ENCODE measurements at places on chromosomes 5 and 9. TPM values are rescaled to one million over a fixed set of nuclear protein-coding genes. Genes with fewer than 3 reads are reported as not detected.

The ZCCHC9 gene
- 44.6 TPM for polyA plus RNA-seq

GRCh38 chr5:14331386-14331781, 188.2 kb downstream of the TRIO start:
- DNase-seq = no peak

DNA sequence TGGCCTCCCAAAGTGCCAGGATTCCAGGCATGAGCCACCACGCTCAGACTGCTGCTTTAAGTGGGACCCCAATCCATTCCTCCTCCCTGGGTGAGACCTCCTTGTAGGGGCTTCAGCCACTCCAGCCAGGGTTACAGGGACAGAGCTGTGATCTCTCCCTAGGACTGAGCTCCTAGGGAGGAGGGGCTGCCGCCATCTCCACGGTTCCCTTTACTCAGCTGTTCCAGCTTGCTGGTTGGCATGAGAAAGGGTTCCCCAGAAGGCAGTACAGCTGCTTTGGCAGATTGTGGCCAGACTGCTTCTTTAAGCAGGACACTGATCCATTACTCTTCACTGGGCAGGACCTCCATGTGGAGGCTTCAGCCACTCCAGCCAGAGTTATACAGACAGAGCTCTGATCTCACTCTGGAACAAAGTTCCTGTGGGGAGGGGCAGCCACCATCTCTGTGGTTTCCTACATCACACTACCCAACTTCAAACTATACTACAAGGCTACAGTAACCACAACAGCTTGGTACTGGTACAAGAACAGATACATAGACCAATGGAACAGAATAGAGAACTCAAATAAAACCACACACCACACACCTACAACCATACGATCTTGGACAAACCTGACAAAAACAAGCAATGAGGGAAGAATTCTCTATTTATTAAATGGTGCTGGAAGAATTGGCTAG, 7.2 kb downstream of the INSL6 start:
- no peak for DNase-seq

DNA sequence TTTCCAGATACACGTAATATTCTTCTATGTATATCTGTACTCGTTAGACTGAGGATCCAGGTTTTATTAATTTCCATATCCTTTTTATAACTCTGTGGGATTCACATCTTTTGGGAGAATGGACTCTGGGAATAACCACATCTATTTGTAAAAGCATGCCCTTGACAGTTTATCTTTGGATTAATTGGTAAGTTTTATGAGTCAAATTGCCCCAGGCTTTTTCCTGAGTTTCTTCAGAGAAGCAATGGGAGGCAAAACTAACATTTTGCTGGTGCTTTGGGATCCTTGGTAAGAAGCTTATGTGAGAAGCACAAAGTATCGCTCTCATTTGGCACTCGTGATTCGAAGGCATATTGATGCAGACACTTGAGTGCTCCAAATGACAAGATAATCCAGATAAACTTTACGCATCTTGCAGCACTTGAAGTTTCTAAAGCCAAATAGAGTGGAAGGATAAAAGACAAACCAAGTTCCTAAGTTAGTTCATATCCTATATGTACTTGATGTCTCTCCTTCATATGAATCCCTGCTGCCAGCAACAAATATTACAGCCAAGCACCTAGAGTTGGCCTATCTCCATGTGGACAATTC, 324.7 kb downstream of the TLE4 start:
- DNase-seq = no peak

DNA sequence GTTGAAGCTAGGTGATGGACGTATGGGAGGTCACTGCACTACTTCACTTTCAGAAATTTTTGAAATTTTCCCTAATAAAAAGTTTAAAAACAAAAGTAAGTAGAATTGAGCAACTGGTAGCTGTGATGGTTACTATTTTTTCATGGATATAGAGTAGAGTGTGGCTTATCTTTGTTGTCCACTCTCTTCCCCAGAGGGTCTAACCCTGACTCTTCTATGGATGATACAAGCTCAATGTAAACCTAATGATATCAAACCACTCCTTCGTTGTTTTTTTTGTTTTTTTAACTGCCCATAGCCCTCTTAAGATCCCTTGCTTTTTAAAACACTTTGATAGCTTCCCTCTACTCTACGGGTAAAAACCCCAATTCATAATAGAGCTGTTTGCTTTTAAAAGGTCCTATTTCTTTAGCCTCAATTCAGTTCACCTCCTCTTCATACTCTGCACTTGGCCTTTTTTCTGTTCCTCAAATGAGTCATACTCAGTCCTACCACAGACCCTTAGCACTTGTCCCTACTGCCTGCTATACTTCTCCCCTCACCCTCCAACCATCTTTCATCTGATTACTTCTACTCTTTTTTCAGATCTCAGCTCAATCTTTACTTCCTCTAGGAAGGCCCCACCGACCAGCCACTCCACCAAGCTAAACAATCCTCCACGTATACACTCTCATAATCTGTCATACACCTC, 2.6 kb downstream of the HDAC3 start:
- no peak for DNase-seq

GRCh38 chr9:112037281-112038016, 137.6 kb downstream of the SUSD1 start:
- no peak for DNase-seq

- DNase-seq = no peak
Observed at GRCh38 chr5:142836048-142836447, 65.9 kb downstream of the ARHGAP26 start.

DNA sequence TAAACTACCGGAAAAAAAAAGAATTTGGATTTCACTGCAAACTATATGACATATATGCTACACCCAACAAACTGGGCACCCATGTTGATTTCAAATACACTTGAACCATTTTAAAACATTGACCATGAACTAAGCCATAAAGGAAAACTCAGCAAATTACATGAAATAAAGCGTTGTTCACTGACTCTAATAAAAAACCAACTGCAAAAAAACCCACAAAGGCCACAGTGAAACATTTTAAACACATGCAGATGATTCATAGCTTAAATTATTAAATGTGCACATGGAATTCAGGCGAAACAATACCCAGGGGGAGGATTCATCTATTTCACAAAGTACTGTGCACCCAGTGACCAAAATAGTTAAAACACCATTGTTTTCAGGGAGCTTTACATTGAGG, 33.3 kb downstream of the MTRR start:
- no peak for DNase-seq

Measured in right renal pelvis (tissue), 4 donors.